Activated naive CD8-positive, alpha-beta T cell treated with anti-CD3 and anti-CD28 coated beads, Interleukin-2, amount 10 ng/mL, durations not matched to agents 7 days and 5 days (primary cell): ENCODE measurements at places on chromosomes 6 and 20. TPM values are rescaled to one million over a fixed set of nuclear protein-coding genes. Genes with fewer than 3 reads are reported as not detected.

Gene RIPOR3
- not detected for total RNA-seq

Gene RRAGD
- 9.3 TPM for total RNA-seq

Gene TPX2
- 111 TPM for total RNA-seq

Gene MTFR2
- 16.9 TPM for total RNA-seq

Gene GABRR1
- not detected for total RNA-seq

Gene THBS2
- total RNA-seq: not detected

Gene ZNF133
- 9.2 TPM for total RNA-seq

Gene XRN2
- 53.7 TPM for total RNA-seq

Gene SLC22A7
- not detected for total RNA-seq

Gene PABPC1L
- total RNA-seq: 90.2 TPM

Gene SIRPG
- total RNA-seq: 98.7 TPM
